Activated CD4-positive, alpha-beta T cell treated with anti-CD3 and anti-CD28 coated beads, Interleukin-10, Interleukin-2, amounts not matched to agents 100 ng/mL and 50 ng/mL, durations not matched to agents 16 hours and 8 hours (primary cell): ENCODE measurements at places on chromosomes 3 and 15.

DNA sequence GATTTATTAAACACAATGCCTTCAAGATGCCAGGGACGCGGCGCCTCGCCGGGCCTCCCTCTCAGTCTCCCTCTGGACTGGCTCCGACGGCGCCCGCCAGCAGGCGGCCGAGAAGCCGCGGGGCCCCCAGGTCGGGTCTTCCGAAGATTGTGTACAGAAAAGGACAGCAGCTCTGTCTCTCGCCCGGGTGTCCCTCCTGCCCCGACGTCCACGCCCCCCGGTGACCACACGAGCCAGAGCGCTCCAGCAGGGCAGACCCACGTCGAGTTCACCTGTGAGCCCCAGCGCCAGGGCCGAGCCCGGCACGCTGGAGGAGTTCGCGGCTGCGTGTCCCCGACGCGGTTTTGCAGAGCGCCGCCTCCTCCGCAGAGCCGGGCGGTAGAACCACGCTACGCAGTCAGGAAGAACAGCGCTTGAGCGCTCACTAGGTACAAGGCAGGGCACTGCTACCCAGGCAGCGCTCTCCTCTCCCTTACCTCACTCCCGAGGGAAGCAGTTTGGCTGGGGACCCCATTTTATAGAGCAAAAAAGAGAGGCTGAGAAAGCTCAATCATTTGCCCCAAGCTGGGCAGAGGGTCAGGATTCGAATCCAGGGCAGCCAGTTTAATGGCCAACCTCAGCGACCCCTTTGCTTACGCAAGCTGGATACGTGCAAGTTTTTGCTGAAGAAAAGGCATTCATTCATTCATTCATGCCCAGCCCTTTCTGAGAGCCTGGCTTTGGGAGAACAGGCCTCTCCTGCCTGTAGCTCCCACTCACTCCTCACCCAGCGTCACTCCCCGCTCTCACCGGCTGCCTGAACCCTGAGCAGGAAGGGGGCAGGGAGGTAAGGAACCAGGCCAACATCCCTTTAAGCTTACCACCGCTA, 3.0 kb upstream of the TLE3 start:
- peak; percentile 80 for DNase-seq

GRCh38 chr3:187798126-187798525, 52.9 kb upstream of the BCL6 start:
- DNase-seq, result no peak

DNA sequence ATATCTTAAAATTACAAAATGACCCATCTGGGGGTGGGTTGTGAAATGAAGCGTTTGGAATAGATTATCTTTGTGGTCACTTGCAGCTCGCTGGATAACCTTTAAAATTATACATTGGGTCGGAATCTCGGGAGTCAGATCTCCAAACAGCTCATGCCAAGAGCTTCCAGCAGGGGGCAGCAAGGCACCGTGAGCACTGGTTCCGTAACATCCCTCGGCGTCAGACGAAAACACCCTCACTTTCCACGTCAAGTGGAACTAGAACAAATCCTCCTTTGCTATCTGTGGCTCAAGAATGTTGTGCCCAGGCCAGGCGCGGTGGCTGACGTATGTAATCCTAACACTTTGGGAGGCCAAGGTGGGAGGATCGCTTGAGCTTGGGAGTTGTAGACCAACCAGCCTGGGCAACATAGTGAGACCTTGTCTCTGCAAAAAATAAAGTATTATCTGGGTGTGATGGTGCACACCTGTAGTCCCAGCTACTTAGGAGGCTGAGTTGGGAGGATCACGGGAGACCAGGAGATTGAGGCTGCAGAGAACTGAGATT, 31.1 kb downstream of the UMPS start:
- DNase-seq, result peak; percentile 76

- no peak for DNase-seq
Observed at GRCh38 chr3:52314489-52314888, 1.6 kb upstream of the DNAH1 start.

- DNase-seq, result peak; percentile 66
Observed at GRCh38 chr3:4722103-4722502, 229.0 kb downstream of the ITPR1 start.

DNA sequence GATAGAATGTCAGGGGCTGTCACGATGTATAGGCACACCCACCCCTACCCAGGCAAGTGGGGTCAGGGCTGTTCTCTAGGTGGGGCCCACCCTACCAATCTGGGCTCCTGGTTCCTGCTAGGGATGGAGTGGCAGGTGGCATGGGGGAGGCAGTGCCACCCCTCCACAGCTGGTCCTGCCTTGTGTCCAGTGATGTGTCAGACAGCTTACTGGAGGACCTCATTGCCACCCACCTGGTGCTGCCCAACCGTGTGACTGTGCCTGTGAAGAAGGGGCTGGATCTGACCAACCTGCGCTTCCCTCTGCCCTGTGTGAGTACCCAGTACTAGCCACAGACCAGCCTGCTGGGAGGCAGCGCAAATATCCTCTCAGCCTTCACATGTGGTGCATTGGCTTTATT, 27.5 kb downstream of the ESYT3 start:
- DNase-seq, result no peak

DNA sequence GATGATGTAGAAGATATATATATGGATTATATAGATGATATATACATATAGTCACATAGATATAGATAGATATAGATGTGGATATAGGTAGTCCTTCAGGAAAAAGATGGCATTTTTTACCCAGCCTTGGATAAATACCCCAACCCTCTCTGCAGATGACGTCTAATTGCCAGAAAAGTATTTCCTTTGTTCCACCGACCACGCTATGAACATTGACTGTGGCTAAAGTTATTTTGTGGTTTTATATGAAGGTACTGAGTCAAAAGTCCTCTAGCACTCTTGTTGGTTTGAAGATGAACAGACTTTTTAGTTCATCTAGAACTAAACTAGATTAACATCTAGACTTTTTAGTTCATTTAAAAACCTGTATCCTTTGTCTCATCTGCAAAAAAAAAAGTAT, 207.7 kb downstream of the PLOD2 start:
- DNase-seq, result no peak

DNA sequence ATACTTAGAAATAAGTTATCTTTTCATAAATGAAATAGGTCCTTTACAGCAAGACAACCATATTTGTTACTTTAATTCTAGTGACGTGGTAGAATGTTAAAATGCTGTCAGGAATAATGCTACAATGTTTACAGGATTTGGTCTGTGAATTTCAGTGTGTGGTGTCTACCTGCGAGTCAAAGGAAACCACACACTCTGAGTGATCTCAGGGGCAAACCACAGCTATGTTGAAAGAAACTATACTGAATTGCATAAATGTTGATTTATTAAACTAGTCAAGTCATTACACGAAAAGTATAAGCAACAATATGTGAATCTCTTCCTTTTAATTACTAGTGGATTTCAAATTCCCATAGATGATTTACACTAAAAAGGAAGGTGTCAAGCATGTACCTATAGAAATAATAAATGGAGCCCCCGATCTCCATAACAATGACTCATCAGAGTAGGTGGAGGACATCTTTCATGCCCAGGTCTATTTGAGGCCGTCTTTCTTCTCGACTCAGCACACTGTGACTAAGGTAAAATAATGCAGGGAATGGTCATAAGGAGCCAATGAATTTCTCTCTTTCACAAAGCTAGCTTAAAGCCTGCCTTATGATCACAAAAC, 463.0 kb downstream of the ERC2 start:
- DNase-seq, result no peak

DNA sequence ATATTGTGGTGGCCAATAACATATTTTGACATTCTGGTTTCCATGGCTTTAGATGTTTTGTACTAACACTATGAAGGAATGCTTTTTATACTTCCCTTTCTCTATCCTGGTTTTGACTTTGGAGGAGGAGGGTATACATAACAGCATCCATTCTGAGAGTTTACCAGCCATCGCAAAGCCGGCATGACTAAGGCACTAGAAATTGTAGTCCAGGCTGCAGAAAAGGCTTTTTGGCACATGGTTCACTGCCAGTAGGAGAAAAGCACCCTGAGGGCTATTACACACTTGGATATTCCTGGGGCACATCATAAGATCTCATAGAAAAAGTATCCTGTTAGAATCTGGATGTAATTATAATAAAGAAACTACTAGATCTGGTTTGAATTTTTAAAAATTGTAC, 101.8 kb downstream of the STT3B start:
- DNase-seq, result no peak

- no peak for DNase-seq
Observed at GRCh38 chr15:81643771-81644170, 269.8 kb upstream of the TMC3 start.

DNA sequence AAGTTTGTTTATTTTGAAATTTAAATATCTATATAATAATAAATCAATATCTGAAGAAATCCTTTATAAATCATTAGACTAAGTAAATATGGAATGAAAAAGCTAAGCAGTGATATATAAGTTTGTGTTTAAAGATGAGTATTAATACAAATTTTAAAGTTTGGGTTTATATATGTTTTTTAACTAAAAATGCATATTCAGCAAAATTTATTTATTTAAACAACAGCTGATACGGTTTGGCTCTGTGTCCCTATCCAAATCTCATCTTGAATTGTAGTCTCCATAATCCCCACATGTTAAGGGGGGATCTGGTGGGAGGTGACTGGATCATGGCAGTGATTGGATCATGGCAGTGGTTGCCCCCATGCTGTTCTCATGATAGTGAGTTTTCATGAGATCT, 580.7 kb upstream of the EPHA6 start:
- no peak for DNase-seq

DNA sequence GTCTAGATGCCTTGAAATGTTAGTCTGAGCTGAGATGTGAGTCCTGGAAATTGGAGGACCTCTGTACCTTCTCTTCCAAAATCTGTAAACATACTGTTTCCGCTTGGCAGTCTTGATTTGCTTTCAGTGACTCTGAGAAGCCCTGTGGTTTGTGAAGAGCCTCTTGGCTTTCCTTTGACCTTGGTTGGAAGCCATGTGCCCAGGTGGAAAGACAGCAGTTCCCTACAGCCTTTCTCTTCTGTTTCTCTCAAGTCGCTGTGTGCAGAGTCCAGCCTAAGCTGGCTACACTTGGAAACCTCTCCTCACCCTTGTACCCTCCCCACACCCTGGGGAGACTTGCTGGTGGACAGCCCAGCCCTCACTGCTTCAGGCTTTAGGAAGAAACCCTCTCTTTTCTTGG, 129.8 kb upstream of the CTDSPL start:
- no peak for DNase-seq

DNA sequence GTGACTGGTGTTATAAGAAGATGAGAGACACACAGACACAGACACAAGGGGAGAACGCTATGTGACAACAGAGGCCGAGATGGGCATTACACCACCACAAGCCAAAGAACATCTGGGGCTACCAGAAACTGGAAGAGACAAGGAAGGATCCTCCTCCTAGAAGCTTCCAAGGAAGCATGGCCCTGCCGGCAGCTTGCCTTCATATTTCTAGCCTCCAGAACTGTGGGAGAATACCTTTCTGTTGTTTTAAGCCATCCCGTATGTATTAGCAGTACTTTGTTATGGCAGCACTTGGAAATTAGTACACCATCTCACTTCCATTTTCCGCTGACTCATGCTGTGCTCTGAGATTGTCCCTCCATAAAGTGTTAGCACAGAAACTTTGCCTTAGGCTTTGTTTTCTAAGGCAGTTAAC, 38.7 kb upstream of the CA12 start:
- no peak for DNase-seq

GRCh38 chr15:27899583-27900285, 199.4 kb downstream of the OCA2 start:
- no peak for DNase-seq

DNA sequence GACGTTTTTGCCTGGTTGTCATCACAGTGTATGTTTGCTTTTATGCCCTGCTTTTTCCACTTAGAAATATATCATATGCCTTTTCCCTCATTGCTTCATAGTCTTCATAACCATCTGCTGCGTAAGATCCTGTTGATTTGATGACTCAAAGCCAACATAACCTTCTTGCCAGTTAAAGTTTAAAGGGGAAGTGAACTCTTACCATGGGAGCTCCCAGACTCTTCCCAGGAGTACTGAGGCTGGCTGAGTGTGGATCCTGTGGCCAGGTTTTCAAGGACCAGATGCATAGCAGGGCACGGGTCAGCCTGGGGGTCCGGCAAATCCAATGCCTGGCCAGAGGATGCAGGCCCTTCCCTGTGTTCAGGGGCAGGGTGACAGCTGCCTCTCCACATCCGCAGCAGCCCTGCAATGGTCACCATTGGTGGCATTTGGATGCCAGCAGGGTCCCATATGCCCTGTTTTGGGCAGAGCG, 42.0 kb upstream of the SACM1L start:
- DNase-seq, result no peak

DNA sequence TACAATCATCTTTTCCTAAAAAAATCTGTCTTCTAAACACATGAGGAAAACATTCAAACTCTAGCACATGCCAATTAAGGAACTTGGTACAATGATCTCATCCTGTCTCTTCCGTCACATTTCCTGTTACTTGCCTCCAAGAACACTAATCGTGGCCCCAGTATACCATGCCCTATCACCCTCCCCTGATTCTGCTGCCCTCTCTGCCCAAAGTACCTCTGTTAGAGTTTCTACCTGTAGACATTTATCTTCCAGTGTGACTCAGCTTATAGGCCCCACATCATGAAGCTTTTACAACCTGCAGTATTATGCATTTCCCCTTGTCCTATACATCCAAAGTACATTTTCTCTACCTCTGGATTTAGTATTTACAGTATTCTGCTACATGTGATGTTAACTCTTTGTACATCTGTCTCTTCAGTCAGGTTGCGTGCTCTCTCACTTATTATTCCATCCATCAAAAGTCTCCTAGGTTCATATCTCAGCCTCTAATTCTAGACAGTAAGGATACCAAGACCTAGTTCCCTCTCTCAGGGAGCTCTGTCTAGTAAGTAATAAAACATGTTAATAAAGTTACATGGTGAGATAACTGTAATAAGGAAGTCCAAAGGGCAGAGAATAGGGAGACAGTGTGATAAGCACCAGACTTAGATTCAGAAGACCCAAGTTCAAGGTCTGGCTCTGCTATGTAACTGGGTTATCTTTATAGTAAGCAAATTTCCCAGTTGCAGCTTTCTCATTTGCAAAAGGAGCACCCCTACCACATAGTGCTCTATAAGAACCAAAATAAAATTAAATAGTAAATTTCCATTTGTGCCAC, 8.9 kb upstream of the SEMA6D start:
- no peak for DNase-seq

- no peak for DNase-seq
Observed at GRCh38 chr15:25742041-25742730, 120.9 kb downstream of the ATP10A start.

DNA sequence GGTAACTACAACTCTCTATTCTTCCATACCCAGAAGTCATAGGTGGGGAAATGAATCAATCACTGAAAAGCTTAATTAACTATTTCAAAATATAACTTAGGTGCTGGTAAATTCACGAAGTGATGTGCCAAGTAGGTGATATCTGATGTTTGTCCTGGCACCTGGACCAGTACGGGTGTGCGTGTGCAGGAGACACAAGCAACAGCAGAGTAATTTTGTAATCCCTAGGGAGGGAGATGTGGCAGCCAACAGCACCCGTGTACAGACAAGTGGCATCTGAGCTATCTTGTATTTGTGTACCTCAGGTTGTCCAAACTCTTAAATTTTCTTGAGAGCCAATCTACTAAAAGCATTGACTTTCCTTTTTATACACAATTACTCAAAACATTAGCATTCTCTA, 22.8 kb downstream of the USF3 start:
- no peak for DNase-seq
